NCI-H1694 (cell line): ENCODE measurements at places on chromosomes 2 and 18.

GRCh38 chr2:64792300-64792699 lies 138.6 kb upstream of the SERTAD2 start:
- no peak for DNase-seq

- DNase-seq = no peak
Measured at GRCh38 chr2:69961496-69961895, at the start of gene ASPRV1. ASPRV1 (minus strand) TSS chr2:69961631; CDS start chr2:69961436, 195 bp downstream.

GRCh38 chr2:231390667-231391066 lies 4.8 kb upstream of the B3GNT7 start:
- no peak for DNase-seq

DNA sequence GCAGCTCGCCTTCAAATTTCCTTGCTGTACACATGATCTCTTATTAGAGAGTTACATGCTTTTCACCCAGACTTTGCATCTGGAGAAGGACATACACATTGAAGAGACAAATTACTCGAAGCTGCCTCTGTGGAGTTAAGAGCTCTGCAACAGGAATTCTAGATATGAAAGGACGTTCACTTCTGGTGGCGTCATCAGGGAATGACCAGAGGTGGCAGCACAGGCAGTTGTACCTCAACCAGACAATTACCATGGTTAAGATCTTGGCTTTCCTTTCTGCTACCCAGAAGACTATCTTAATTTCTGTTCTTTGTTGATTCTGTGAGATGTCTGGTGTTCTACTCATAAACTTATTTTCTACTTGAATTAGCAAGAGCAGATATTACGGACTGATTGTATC lies 39.1 kb upstream of the MC4R start:
- DNase-seq = no peak

DNA sequence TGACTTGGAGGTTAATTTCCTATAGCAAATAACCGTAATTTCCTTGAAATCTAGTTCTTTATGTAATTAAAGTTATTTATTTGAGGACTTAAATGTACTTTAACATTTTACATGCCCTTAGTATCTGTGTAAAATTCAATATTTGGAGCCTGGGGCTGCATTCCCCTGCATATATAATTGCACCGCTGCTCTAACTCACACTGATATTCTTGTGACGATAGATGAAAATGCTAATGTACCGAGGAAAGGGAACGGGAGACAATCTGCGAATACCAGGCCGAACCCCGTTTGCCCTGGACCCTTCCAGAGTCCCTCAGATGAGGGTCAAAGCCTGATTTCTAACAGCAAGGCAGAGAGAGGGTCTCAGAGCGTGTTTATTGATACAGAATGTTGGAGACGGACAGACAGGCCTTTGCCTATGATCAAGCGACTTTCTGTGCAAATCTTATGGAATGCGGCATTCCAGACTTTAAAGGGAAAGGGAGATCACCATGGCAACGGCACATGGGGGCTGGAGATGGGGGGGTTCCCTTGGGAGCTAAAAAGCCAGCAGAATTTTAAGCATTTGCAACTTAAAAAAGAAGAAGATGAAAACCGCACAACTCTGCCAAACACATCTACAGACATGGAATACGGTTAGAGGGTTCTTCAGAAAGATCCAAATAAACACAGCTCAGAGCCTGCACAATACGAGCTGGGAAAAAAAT lies 57.6 kb upstream of the TWIST2 start:
- no peak for DNase-seq

DNA sequence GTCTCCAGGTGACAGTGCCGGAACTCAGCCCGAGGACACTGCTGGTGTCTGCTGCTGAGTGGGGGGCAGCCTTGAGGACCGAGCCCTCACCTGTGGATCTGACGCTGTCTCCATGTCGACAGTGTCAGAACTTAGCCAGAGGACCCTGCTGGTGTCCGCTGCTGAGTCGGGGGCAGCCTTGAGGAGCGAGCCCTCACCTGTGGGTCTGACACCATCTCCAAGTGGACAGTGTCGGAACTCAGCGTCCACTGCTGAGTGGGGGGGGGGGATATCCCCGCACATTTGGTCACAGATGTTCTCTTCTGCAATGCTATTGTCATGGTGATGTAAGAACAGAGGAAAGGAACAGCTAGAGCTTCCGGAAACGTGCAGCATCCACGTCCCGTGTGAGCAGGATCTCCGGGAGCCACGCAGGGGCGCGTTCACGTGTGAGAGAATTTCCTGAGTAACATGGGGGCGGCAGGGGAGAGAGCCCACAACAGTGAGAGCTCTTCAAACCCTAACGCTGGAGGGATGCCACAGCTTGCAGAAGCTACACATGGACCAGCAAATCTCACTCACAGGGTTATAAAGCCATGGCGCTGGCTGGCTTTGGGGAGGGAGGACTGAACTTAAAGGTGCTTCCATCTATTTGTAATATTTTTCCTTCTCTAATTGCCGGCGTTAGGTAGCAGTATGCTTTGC lies 250.7 kb upstream of the SALL3 start:
- no peak for DNase-seq

GRCh38 chr2:224532441-224532840 lies 52.7 kb downstream of the CUL3 start:
- no peak for DNase-seq

GRCh38 chr18:79950515-79951341 lies 725 bp downstream of the SLC66A2 start:
- DNase-seq = no peak

DNA sequence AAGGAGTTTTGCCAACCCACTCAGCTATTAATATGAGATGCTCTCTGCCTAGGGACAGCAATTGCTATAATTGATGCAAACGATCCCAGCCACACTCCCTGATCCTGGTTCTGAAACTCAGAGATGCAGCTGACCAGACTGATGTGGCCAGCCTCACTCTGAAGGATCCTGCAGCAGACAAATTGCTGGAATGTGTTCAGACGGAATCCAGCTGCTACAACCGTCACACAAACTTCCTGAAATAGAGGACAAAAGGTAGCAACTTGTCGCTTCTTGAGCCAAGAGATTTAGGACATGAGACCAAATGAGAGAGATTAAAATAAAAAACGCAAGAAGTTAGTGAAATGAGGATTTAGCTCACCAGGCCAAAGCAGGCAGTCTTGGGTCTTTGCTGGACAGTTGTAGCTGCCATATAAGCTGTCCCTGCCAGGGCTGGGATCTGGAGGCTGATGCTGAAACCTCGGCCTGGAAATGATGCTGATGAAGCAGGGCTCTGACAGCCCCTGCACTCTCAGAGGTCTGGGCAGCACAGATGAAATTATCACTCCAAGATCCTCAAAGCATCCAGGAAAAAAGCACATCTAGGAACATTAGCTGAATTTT lies 8.3 kb upstream of the YWHAQ start:
- DNase-seq = no peak
